ENCODE measurements at places on chromosomes 7 and 10.

- DNase-seq: no peak
Measured at GRCh38 chr7:135929722-135930141, 47.4 kb downstream of the MTPN start.

DNA sequence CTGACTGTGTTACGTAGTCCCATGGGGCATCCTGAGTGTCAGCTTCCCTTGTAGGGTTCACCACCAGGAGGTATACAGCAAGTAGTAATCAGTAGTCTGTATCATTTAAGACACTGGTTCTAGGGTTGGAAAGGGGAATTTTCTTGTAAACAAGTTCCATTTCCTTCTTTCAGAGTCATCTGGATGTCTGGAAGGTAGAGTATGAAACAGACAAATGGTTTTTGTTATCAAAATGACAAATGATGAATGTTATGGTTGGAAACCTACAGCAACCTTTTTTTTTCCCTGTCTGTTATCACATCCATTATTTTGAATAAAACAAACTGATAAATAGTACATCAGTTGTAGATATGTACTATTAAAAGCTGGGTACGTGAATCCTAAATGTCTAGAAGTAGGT lies 19.1 kb downstream of the SEMA3A start:
- no peak for DNase-seq

DNA sequence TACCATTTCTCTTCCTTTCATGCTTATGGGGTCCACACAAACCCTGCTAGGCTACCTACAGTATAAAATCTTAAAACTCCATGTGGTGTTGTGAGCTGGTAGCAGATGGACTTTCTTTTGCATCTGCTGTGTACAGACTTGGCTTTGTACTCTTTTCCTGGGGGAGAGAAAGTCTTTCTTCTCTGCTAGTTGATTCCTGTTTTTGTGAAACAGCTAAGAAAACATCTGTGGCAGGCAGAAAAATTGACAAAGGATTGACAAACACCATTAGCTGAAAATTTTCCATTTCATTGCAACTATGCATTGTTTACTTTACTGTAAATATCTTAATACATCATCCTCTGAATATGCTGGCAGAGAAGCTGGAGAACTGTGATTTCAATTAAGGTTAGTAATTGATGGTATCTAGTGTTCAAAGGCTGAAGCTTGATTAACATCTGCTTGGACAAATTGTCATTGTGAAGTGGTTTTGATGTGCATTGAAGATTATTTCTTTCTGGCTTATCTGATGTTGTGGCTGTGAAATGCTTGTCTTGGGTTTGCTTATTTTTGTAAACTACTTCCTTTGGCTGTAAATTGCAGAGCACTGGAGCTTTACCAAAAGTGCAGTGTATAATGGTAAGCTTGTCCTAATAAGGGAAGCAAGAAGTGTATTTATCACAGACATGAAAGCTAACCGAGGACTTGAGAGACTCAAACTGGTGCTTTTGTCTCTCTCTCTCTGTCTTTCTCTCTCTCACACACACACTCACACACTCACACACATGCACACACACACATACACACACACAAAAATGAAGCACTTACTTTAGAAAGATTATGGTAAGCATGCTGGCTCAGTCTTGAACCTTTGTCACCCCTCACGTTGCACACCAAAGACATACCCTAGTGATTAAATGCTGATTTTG lies at the start of gene FOXP2:
FOXP2 (plus strand) TSS at position 660 of the 908 bp plus-strand sequence. CDS start 11,697 bp downstream, outside the sequence.
- DNase-seq: no peak

- no peak for DNase-seq
Measured at GRCh38 chr10:122462533-122463465, 1.4 kb downstream of the HTRA1 start.

DNA sequence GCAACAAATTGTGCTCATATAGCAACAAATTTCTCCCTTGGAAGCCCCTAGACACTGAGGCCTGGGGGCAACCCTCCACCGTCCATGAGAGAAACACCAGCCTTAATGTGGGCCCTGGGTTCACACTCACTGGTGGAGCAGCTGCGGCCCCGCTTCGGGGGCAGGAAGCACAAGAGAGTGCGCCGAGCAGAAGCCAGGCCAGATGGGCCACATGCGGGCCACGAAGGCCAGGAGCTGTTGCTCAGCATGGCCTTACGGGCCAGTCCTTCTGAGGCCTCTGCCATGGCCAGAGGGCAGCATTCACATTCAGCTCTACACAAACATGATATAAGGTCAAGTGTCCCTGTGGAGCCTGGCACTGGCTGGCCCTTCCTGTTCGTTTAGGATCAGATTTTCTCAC lies 60.0 kb upstream of the VIPR2 start:
- DNase-seq: no peak

GRCh38 chr10:102410429-102411073 lies 8.0 kb downstream of the PSD start:
- DNase-seq: no peak

DNA sequence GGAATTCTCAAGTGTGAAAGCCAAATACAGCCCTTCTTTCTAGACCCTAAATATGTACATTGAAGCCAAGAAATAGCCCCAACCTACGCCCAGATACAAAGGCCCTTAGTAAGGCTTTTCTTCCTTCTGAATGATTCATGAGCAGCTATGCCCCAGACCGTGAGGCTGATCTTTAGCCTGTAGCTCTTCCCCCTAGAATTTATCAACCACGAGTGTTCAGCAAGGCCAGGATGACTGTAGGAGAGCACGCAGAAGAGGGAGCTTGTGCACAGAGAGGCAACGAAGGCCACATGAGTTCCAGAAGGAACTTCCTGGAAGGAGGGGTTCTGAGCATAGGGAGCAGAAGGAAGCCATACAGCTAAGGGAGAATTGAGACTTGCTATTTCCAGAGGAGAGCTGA lies 53.0 kb upstream of the HABP2 start:
- no peak for DNase-seq

DNA sequence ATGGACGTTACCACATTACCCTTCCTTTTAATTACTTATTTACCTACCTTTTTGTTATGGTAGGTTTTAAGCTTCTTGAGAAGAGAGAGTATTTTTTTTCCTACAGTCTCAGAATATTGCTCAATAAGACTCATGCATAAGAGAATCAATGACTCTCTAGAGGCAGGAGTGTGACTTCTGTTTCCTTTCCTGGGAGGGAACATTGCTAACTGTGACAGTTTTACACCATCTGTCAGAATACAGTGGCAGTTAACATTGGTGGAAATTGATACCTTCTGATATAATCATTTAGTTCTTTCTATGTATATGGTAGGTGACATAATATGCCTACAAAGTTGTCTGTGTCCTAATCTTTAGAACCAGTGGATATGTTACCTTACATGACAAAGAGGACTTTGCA lies 348.7 kb upstream of the POT1 start:
- DNase-seq: no peak

DNA sequence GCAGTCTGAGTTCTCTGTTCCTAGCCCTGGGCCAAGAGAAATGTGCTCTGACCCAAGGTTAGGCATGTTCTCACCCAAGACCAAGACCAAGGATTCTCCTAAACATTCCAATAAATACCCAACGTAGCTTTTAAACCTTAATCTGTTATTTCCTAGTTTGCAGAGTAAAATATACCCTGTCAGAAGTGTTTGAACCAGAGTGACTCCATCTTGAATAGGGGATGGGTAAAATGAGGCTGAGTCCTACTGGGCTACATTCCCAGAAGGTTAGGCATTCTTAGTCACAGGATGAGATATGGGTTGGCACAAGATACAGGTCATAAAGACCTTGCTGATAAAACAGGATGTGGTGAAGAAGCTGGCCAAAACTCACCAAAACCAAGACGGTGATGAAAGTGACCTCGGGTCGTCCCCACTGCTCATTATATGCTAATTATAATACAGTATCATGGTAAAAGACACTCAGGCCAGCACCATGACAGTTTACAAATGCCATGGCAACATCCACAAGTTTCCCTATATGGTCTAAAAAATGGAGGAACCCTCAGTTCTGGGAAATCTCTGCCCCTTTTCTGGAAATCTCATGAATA lies 27.7 kb downstream of the PLXNA4 start:
- no peak for DNase-seq

DNA sequence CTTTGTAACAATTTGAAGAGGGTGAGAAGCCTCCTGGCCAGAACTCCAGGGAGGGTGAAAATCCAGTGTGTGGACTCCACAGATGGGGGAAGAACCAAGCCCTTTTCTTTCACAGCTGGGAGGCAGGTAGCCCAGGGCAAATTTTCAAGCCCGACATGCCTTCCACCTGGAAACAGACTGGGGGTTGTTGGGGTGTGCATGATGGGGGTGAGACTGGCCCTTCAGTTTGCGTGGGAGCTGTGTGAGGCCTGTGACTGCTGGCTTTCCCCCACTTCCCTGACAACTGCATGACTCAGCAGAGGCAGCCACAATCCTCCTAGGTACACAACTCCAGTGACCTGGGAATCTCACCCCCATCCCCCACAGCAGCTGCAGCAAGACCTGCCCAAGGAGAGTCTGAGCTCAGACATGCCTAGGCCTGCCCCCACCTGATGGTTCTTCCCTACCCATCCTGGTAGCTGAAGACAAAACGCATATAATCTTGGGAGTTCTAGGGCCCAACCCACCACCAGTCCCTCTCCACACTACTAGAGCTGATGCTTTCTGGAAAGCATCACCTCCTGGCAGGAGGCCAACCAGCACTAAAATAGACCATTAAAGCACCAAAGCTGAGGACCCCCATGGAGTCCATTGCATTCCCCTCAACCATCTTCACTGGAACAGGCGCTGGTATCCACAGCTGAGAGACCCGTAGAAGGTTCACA lies 445.4 kb downstream of the TFEC start:
- no peak for DNase-seq

DNA sequence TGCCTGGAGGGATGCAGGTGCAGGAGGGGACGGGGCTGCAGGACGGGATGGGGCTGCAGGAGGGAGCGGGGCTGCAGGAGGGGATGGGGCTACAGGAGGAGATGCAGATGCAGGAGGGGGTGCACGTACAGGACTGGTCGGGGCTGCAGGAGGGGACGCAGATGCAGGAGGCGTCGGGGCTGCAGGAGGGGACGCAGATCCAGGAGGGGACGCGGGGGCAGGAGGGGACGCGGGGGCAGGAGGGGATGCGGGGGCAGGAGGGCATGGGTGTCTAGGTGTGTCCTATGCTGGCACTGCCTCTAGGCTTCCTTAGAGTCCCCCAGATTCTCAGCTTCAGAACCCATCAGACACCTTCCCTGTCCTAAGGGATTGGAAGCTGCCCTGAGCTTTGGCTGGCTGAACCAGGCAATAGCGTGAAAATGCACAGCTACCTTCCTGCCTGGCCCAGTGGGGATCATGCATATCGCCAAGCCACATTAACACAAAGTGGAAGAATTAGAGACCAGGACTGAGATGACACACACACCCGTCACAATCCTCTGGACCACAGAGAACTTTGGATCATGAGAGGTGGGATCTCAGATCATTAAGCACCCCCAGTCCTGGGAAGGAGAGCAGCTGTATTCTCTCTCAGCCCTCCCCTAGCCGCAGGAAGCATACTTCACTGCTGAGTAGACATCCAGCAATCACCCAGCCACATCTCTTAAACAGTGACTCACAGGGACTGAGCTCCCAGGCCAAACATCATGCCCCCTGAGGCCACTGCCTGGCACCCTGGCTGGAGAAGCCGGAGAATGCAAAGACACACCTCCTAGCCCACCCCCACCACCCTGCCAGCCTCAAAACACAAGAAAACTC lies 67.3 kb downstream of the VWA2 start:
- DNase-seq: no peak

DNA sequence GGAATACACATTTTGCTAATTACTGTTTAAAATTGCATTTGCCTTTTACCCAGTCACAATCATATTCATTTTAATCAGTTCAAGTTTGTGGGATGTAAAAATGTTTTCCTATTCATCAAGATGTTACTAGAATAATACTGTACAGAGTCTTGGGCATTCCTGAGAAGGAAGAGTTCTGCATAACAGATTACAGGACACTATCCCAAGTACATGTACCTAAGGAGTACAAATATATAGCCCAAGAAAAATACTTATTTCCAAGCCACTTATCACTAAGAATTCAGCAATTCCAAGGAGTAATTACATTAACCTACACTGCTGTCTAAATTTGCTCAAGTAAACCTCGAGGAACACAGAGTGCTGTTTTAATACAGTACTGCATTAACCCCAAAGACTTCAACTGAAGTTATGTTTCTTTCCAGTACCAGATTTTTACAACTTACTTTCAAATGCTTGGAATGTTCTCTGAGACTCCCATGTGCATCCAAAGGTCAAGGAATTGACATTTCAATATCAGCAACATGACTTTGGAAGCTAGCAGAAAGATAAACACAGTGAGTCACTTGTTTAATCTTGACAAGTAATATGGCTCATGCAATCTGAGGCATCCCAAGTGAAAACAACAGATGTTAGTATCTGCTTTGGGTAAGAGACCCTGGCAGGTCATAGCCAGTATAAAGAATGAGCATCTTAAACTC lies 125.4 kb upstream of the BET1 start:
- DNase-seq: no peak

GRCh38 chr10:117532451-117533107 lies 10.0 kb upstream of the EMX2 start:
- no peak for DNase-seq

GRCh38 chr7:107326061-107326460 lies 143.8 kb upstream of the GPR22 start:
- no peak for DNase-seq

DNA sequence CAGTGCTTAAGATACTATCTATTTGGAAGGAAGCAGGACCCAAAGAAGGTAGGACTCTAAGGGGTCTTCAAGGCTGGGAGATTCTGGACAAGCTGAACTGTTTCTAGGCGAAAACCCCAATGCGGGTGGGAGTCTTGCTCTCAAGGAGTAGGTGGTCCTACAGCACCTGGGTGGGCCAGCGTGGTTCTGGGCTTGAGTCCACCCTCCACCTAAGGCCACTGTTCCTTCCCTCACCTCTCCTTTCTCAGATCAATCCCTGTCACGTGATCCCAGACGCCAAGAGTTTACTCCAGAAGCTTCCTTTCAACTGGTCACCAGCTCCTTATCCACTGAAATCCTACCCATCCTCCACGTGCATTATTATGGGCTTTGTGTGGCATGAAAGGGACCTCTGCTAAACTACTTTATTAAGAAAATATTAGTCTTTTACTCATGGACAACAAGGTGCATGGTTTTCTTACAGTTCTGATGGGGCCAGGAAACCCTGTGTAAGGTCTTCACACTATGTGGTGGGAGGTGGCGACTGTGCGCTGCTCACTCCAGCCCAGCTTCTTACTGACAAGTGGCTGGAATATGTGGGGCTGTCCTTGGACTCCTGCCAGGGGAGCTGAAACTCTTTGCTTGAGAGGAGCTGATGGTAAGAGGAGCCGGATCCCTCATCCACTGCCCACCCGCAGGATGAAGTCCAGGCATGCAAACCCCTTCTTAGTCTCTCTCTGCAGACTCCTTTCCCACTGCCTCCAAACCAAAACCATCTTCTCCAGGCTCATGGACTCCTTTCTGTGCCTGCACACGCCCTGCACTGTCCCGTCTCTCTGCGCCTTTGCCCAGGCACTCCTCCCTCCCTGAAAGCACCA lies 1.6 kb downstream of the ZNF746 start:
- no peak for DNase-seq

DNA sequence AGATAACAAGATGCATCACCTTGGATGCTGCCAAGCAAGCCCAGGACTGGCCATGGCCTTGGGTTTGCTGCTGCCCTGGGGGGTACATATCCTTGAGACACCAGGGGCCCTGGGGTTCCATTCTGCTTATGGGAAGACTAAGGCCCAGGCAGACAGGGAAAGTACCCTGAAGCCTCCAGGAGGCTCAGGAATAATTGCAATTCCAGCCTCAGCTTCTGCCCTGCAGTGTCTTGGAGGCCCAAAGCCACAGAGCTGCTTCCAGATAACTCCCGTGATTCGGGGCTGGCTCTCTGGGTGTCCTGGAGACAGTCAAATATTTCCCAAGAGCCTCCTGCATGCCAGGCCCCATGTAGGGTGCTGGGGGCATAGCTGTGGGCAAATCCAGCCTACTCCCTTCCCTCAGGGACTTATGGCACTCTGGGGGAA lies 22.6 kb downstream of the MYL10 start:
- no peak for DNase-seq

Measured in stimulated activated CD4-positive, alpha-beta T cell treated with anti-CD3 and anti-CD28 coated beads, TNF-alpha, amount 100 ng/mL, for 48 hours (primary cell).